Heart right ventricle (tissue), 16 donors: ENCODE measurements at places on chromosomes 4 and X. TPM values are rescaled to one million over a fixed set of nuclear protein-coding genes. Genes with fewer than 3 reads are reported as not detected.
A peak's percentile ranks its signal among the peaks of the same experiment; 100 is the strongest.

DNA sequence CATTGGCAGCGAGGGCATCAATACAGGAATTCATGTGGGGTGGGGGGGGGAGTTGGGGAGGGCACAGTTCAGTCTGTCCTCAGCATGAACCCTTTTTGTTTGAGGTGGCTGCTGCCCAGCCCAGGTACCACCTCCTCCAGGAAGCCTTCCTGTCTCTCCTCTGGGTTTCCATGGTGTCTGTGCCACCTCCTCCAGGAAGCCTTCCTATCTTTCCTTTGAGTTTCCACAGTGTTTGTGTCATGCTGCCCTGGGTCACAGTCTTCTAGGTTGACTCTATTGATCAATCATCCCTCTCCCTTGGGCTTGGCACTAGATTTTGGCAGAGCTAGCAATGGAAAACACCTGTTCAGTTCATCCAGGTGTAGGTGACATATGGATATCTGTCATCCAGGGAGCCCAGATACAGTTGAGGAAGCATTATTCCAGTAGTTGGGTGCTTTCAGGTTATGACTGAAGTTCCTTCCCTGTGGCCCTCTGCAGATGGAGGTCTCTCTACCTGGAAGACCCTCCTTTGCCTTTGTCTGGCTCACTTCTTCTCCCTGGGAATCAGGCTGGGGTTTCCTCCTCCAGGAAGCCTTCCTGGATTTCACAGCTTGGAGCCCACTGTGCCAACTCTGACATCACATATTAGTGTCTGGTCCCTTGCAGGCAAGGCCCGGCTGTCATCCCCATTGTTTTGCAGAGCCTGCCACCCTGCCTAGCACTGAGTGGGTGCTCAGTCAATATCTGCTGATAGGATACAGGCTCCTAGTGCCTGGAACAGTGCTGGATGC, 96.6 kb downstream of the SORCS2 start:
- no peak for DNase-seq

GRCh38 chr4:173371292-173372192, 788 bp downstream of the SAP30 start:
- DNase-seq, result peak; percentile 79

TNIP3 gene
- not detected for total RNA-seq

GRCh38 chr4:7638489-7638888, 203.8 kb upstream of the PSAPL1 start:
- no peak for DNase-seq

CSAG2 gene
- not detected for total RNA-seq

DNA sequence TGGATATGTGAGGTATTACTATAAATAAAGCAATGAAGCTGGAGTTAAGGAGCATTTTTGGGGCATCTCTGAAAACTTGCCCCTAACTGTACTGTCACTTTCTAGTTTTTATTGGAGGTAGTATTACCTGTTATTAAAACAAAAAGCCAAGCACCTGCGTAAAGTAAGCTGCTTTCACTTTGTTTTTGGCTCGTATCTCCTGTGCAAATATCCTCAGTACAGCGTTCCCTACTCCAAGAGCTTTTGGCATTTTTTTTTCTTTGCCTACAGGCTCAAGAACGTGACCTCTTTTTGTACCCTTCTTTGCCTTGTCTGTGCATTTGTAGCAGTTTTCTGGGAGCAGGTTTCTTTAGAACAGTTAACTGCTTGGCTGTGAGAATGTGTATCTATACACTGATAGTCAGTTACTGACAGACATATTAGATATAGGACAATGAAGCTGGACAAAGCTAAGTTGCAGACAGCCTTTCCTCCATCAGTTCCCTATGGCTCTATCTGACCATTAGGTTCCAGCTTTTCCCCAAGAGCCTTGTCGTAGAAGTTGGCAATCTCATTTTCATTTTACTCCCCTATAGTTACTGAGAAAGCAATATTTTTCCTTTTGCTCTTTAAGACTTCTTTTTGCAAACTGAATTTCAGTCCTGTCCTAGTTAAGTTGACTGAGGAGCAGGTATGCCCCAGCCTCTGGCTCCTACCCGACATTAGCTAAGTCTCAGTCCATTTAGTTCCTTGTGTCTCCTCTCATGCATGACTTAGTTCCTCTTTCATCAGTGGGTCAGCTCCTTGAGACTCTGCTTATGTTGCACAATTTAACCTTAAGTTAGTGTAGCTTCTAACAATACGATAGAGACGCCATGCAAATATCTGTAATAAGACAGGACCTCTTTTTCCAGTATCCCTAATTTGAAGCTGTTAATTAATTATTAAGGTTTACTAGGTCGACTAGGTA, 71.5 kb upstream of the HPRT1 start:
- no peak for DNase-seq

DNA sequence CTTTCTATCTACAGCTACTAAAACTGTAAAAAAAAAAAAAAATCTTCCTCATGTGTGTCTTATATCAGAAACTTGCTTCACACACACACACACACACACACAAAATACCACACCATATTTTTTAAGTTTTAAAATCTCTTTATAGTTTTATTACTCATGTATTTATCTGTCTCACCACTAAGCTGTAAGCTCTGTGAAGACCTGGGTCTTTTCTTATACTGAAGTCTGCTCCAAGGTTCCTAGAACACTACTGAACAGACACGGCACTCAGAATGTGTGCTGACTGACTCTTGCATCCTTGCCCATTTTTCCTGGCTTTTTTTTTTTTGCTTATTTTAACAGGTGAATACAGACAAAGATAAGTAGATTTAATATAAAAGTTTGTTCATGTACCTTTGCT, 135.6 kb upstream of the CXXC4 start:
- DNase-seq, result no peak

DNA sequence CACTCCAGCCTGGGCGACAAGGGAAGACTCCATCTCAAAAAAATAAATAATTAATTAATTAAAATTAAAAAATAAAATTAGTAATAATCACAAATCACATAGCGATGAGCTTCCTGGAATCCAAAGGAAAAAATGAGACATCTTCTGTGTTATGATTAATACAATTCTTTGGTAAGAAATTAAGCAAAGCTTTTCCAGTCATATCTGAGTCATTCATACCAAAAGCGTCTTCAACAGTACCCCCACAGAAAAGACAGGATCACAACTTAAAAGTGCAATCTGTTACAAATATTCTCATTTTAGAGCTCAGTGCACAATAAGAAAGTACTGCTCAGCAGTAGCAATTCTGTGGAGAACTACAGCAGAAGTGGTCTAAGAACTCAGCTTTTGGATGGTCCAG, 168.5 kb upstream of the MXRA5 start:
- no peak for DNase-seq

MAGEA4 gene
- total RNA-seq, result not detected

DNA sequence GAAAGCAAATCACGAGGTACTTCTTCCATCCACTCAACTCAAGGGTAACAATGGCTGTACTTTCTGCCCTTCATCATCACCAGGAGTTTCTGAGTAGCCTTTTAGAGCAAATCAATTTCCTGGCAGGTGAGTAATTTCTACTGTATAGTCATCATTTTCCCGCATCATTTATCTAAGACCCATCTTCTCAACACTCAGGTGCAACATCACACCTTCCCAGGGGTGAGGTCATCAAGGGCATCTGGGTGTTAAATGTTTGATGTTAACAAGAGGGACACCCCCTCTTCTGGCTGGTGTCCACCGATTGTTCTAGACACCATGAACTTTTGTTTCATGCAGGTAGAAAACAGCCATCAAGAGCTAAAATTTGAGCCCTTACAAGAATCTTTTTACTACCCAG, 313.4 kb upstream of the MAGEB2 start:
- no peak for DNase-seq

- no peak for DNase-seq
Measured at GRCh38 chrX:21748235-21748634, 9.7 kb downstream of the SMPX start.

DNA sequence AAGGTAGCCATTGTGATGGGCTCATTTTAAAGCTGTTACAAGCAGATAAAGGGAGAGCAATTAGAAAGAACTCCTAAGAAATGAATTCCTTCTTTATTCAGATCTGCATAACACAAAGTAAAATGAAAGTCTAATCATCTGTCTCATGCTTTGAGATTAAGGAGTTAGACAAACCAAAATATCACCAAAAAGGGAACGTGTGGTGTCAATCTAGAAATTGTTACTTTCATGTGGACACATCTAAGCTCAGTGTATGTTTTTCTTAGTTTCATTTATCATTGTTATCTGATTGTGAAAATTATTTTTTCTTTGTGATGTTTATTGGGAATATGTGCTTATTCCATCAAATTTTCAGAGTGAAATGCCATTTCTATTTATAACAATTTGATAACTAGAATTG, 80.3 kb downstream of the BANK1 start:
- DNase-seq, result no peak

DDX60 gene
- total RNA-seq, result 6.9 TPM

DNA sequence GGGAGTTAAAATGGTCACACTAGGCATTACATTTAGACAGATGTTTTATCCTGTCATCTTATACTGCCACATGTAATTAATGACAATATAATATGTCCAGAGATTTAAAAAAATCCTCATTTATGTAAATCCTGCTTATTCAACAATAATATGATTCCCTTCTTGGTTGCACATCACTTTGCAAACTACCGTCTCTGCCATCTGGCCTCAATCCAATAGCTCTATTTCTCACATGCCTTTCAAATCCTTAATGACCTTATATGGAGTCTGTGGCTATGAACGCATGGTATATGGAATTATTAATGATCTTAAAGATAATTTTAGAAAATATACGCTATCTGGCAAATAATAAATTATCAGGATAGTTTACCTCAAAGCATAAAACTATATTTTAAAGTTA, 144.5 kb downstream of the NPNT start:
- DNase-seq, result no peak

GRCh38 chrX:153727123-153727931, 2.7 kb downstream of the ABCD1 start:
- peak; percentile 50 for DNase-seq

HTN3 gene
- not detected for total RNA-seq

FAM241A gene
- 9.4 TPM for total RNA-seq

GPR50 gene
- total RNA-seq, result not detected

CORIN gene
- 86.2 TPM for total RNA-seq

DNA sequence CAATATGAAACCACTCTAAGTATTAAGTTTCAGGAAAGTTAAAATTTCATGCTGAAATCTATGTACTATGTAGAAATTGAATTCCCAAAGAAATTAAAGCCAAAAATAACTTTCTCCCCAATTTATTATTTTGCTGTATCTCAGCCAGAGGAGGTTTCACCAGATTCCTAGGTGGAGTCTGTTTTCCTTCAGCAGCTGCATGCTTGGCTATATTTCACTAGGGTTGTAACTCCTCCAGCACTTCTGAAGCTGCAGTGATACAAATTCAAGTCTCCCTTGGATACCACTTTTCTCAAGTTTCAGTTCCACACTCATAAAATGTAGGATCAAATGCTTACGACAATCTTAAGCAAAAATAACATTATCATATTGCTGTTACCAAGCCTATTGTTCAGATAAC, 41.2 kb upstream of the ZC4H2 start:
- no peak for DNase-seq

- no peak for DNase-seq
Measured at GRCh38 chrX:153966841-153967535, 4.6 kb downstream of the HCFC1 start.
